ENCODE measurements at places on chromosomes 3 and 15. TPM values are rescaled to one million over a fixed set of nuclear protein-coding genes. Genes with fewer than 3 reads are reported as not detected.

Gene ROPN1
- not detected for total RNA-seq

- DNase-seq, result no peak
- no peaks in the 10 kb centered on the region for H3K4me1 ChIP-seq
- no peak overlapping the region for H3K4me3 ChIP-seq
- H3K36me3 ChIP-seq, result no peaks in the 10 kb centered on the region
- H3K27ac ChIP-seq, result peak overlapping the region; percentile 21
- H3K27me3 ChIP-seq, result no peaks in the 10 kb centered on the region
Measured at GRCh38 chr15:80003171-80003570, 32.2 kb upstream of the BCL2A1 start.

Gene C15orf62
- total RNA-seq, result 0.10 TPM

DNA sequence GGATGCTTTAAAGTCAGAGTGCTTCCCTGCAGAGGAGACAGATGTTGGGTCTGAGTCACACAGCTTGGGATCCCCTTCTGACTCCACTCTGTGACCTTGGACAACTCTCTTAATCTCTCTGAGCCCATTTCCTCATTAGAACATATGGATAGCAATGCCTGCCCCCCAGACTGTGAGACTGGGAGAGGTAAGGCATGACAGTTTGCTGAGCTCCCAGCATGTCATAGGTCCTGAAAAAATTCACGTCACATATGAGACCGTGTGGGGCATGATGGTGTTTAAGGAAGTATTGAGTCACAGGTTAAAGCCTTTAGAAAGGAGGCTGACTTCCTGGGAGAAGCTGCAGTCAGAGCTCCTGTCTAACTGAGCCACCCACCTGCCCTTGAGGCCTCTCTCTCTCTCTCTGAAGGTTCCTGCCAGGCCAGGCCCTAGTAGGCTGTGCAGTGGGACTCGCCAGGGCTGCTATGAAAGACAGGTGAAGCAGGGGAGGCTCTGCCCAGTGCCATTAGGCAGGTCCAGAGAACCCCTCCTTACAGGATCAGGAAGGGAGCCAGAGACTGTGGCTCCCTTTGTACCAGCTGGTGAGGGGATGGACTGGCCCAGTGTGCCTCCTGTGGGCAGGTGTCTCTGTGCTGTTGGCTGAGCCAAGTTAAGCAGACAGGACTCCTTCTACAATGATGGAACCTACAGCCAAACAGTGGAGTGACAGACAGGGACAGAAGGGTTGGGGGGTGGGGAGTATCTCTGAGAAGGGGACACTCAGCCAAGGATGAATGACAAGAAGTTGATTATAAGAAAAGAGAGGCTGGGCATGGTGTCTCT is 19.5 kb upstream of the DOCK3 start:
- H3K4me3 ChIP-seq, result no peak overlapping the region
- H3K27ac ChIP-seq, result peak overlapping the region; percentile 12
- DNase-seq, result no peak
- no peaks in the 10 kb centered on the region for H3K27me3 ChIP-seq
- no peaks in the 10 kb centered on the region for H3K36me3 ChIP-seq

DNA sequence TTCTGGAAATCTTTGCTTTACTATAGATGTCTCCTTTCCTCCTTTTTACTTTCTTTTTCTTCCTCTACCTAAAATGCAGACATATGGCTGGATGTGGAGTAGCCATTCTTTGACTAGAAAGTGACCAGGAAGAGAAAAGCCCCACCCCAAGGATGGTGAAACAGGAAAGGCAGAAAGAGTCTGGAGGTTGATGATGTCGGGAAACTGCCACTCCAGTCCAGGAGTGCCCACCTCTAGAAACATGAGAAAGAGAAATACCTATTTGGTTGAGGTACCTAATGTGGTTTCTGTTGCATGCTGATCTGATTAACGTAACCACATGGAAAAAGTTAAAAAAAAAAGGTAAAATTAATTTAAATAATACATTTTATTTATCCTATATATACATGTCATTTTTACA is 55.2 kb upstream of the SSR3 start:
- no peaks in the 10 kb centered on the region for H3K27me3 ChIP-seq
- no peak overlapping the region for H3K4me3 ChIP-seq
- DNase-seq, result no peak
- H3K27ac ChIP-seq, result no peak overlapping the region

Gene FGD5
- total RNA-seq, result 0.22 TPM

DNA sequence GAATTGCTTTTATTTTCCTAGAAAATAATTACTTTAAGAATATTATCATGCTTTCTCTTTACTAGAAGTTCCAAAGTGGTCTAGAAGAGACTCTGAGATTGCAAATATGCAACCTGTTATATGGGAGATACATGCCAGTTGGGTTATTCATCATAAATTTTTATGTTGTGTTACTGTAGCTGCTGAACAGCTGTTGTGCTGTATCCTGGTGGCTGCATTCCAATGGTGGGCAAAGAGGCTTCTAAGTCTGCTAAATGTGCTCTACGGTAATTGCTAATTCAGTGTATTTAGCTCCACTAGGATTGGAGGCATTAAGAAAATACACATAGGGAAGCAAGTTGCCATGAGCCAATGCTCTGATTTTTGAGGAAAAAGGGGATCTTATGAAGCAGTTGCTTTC is 409.0 kb downstream of the TUSC7 start:
- H3K36me3 ChIP-seq, result no peaks in the 10 kb centered on the region
- H3K4me1 ChIP-seq, result no peaks in the 10 kb centered on the region
- no peak for DNase-seq
- H3K27ac ChIP-seq, result no peak overlapping the region
- H3K27me3 ChIP-seq, result no peaks in the 10 kb centered on the region
- no peak overlapping the region for H3K4me3 ChIP-seq

DNA sequence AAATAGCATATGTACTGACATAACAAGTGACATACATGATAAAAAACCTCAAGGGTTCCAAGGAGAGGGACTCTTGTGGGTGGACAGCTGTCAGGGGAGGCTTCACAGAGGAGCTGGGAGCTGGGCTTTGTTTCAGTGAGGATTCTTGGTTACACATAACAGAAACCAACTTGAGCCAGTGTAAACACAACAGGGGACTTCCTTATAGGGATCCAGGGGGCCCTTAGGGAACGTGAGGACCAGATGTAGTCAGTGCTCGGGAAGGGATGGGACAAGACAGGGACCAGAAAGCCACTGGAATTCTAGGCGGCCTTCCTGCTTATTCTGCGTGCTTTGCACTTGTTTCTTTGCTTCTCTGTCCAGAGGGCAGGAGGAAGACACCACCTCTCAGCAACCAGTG is 34.9 kb downstream of the SNAPC5 start:
- DNase-seq, result no peak
- H3K4me3 ChIP-seq, result no peak overlapping the region
- no peaks in the 10 kb centered on the region for H3K27me3 ChIP-seq
- H3K27ac ChIP-seq, result no peak overlapping the region
- H3K4me1 ChIP-seq, result peaks cover 31% of the 10 kb centered on the region
- H3K36me3 ChIP-seq, result no peaks in the 10 kb centered on the region

Gene PCSK6
- total RNA-seq, result 13.5 TPM

DNA sequence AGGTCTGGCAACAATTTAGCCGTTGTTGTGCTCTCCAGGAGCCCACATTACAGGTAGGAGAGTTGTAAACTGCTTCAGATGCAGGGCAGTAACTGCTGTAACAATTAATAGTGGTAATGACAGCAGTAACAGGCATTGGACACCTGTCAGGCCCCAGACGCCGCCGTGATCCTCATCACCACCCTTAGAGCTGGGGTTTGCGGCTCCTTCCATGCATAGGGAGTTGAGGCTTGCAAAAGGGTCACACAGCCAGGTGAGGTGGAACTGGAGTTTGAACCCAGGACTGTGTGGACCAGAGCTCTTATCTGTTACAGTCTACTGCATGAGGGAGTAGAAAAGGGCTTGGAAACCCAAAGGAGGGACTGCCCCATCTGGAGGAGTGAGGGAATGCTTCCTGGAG is 26.8 kb upstream of the NR2C2 start:
- H3K36me3 ChIP-seq, result no peaks in the 10 kb centered on the region
- H3K4me3 ChIP-seq, result no peak overlapping the region
- no peaks in the 10 kb centered on the region for H3K27me3 ChIP-seq
- DNase-seq, result no peak
- no peaks in the 10 kb centered on the region for H3K4me1 ChIP-seq
- no peak overlapping the region for H3K27ac ChIP-seq
